ENCODE measurements at places on chromosomes 5 and 9.

DNA sequence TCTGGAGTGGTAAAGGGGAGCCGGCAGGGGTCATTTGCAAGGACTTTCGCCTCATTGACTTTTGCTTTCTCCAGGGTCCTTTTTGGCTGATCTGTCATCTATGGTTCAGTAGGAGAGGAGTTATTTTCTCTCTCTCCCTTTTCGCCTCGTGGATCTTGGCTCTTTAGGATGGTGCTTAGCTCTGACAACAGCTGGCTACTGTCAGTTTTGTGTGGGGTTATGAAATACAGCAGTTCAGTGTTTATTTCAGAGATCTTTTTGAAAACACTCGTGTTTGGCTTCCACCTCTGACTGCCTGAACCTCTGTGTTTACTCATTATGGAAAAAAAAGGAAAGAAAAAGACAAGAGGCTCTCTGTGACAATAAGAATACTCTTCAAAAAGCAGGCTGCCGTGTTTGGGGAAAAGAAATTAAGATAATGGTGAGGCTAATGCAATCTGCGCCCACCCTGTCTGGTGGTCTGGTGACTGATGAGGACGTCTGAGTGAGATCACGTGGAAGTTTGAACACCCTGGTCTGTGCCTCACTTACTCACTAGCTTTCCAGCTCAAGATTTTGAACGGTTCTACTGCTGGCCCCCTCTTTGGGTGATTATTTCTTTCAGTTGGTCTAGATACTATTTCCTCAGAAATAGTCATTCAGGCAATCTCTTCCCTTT is 567.7 kb downstream of the CAAP1 start:
- DNase-seq: no peak

DNA sequence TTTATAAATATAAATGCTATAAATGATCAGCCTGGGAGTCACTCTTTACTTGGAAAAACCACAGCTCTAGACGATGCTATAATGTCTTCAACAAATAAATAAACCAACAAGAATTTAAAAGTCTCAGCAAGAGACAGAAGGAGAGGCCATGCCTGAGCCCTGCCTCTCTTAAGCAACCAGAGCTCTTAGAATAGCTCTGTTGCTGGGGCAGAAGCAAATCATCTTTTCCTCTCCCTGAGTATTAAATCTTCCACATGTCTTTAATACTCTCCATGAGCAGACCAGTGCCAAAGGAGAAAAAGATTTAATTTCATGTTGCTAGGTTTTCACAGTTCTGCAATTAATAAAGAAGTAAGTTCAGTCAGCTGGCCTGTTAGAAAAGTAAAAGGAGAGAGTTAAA is 408.0 kb upstream of the SLC30A5 start:
- DNase-seq: no peak

- no peak for DNase-seq
Observed at GRCh38 chr9:38281196-38281595, 111.3 kb upstream of the ALDH1B1 start.

GRCh38 chr9:121949766-121950165 is 143.3 kb downstream of the TTLL11 start:
- no peak for DNase-seq

- no peak for DNase-seq
Observed at GRCh38 chr5:52017567-52017966, 634.3 kb downstream of the ISL1 start.

- no peak for DNase-seq
Observed at GRCh38 chr5:6435356-6435755, 13.3 kb upstream of the UBE2QL1 start.

DNA sequence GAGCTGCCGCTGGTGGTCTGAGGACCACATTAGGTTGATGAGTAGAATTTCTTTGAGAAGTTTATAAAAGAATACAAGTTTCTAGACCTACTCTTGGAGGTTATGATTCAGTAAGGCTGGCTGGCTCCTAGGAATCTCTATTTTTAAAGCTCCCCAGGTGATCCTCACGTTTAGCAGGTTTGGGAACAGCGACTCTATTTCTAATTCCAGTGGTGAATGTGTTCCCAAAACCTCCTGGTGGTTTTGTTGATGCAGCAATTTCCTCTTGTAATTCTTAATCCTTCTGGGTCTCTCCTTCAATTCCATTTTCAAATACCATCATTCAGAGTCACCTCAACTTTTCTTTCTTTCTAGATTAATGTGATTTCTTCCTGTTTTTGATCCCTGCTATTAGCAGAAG is 215.9 kb upstream of the RFX3 start:
- DNase-seq: no peak

DNA sequence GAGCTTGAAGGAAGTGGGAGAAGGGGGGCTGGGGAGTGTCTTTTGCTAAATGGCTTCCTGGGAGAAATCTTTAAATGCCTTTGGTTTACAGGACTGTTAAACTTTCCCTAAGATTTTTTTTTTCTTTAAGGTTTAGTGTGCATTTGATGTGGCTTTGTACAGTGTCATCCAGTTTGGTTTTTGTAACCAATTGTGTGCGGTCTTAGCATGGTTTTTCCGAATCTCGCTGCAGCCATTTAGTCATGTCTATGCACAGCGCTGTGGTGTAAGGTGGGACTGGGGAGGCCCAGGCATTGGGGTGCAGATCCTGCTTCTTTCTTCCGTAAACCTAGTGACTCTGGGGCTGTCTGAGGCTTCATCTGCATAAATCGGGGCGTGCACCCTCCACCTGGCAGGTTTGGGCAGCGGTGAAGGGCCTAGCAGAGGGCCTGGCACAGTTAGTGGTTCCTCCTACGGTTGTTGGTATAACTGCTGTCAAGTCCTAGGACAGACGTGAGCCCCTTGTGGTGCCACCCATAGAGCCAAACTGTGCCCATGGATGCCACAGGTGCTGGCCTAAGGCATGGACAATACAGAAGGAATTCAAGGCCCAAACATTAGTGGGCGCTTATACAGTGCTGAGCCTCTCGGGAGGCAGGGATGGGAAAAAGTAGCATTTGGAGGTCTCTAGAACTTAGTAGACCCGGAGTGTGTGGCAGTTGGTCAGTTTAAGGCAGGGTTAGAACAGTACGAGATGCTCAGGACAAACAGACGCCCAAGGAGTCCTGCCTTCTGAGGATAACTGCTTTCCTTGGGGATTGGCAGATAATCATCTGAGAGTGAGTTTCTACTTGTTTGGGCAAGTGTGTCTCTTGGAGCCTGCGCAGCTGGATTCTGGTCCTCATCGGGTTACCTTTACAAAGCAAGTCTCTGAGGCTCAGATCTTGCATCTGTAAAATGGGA is 1.5 kb downstream of the PRRC2B start:
- DNase-seq: no peak

GRCh38 chr5:36367524-36367923 is 65.8 kb upstream of the RANBP3L start:
- DNase-seq: no peak

GRCh38 chr9:16869882-16870595 is 431 bp downstream of the BNC2 start:
- DNase-seq: no peak

DNA sequence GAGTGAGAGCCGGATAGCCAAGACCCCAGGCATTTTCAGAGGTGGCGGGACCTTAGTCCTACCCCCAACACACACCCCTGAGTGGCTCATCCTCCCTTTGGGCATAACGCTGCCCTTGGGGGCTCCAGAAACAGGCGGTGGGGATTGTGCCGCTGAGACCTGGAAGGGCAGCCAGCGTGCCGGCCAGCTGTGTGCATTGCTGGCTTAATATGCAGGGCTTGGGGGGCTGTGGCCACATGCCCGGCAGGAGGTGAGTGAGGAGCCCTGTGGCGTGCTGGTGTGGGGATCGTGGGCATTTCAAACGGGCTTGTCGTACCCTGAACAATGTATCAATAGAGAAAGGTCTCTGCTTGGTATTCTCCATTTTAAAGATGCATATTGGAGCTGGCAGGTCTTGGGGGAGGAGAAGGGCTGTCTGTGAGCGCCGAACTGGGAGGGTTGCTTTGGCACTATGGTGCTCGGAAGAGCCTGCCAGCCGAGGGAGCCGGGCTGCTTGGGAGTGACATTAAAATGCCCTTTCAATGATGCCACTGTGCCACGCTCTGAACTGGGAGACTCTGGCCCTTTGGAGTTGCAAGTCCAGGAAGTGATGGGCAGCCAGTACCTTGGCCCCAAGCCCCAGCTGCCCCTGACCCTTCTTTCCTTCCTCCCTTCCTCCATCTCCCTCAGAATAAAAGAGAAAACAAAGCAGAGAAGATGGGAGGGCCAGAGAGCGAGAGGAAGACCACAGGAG is 11.2 kb upstream of the OLFM1 start:
- DNase-seq: no peak

DNA sequence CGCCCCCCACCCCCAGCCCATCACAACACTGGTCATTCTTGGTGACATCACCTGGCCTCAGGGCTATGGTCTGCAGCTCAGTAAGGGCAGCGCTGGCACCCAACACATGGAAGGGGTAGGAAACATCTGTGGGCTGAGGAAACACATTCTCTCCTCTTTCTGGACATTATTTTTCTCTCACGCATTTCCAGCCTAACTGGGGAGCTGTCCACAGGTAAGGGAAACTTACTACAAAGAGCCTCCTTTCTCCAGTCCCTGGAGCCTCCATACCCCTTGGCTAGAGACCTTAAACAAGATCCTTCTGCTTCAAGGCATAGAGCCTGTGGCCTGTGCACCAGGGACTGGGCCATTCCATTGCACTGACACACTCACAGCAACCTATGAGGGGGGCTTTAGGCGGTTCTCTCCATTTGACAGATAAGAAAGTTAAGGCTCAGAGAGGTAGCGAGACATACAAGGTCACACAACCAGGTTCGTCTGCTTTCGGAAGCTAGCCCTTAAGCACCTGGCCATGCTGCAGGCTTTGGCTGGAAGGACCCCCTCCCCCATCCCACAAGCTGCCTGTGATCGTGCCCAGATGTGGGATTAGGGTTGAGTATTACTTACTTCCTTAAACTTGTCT is 40.7 kb downstream of the CXXC5 start:
- no peak for DNase-seq

DNA sequence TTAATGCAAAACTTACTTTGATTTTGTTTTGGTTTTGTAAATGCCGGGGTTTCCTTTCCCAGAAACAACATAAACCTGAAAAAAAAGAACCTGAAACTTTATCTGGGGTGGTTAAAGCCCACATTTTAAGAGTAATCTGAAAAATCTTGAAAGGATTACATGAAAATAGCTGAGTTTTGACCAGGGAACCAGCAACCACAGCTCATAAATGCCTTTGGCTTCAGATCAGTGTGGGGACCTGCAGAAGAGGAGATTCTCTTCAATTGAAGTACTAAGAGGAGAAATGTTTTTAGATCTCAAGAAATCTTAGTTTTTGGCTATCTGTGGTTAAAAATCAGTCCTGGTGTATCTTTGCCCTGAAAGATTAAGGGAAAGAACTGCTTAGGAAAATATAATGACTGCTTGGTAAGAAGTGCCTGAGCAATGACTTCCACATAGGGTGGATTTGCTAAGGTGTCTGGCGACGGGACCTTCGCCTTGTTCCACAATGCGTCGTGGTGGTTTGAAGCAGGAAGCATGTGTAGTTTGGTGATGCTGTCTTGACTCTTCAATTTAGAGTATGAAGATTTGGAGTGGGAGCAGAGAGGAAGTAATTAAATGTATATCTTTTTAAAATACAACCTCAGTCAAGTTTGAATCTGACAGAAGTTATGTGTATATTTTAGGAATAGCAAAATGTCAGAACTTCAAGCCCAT is 186.5 kb downstream of the MAN2A1 start:
- DNase-seq: no peak

DNA sequence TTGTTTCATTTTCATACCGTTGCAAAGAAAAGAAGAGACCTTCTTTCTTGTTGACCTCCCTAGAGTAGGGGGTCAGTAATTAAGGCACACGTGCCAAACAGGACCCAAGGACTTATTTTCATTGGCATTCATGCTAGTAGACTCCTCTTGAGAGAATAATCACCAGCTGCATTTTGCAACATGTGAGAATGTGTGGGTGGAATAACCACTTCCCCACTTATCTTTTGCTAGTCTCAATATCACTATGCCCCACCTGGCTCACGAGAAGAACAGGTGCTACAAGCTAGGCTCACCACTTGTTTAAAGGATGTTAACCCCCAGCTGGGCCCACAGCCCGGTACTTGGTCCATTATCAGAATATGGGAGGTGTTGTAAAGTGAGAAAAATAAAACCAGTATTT is 460.7 kb upstream of the MEF2C start:
- DNase-seq: peak; percentile 7

DNA sequence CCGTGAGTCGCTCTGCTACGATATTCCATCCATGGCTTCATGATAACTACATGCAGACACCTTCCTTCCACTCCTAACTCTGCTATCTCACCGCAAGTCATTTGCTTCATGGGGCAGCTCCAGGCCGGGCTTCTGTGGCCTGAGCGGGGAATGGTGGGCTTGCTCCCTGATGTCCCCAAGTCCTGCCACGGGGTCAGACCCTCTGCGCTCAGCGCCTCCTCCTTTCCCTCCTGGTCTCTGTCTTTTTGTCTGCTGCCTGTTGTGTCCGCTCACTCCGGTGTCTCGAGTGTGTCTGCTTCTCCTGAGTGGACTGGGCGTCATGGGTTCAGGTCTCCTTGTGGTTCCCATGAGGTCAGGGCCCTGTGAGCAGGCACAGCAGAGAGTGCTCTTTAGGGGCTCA is 139.6 kb downstream of the CACNA1B start:
- no peak for DNase-seq

- no peak for DNase-seq
Observed at GRCh38 chr9:1007312-1007711, 30.9 kb downstream of the DMRT3 start.

DNA sequence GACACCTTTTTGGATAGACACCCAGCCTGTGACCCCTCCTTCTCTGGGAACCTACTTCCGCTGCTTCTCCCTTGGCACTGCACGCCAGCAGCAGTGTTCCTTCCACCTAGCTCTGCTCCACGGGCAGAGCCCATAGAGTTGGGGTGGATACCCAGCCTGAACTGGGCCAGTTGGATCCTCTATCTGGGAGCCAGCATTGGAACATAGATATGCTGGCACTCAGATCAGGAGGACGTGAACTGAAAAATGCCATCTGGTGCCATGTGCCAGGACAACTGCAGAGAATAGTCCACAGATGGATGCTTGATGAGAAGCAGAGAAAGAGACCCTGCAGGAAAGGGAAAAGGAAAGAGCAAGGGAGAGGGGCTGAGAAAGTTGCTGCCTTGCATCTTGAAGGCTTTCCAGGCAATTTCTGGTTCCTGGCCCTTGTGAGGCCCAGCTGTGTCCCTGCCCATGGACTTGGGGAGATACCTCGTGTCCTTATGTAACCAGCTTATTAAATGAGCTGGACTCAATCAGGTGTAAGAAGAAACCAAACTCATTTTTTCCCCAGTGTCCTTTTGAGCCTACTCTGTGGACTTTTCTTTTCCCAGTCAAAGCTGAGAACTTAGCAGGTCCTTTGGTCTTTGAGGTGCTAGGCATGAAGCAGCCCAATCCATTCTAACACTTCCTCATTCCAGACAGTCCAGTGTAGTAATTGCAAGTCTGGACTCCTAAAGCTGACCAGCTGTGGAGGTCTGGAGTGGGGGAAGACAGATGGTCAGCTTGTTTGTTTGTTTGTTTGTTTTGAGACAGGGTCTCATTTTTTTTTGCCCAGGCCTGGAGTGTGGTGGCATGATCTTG is 39.1 kb downstream of the ANGPTL2 start:
- no peak for DNase-seq

DNA sequence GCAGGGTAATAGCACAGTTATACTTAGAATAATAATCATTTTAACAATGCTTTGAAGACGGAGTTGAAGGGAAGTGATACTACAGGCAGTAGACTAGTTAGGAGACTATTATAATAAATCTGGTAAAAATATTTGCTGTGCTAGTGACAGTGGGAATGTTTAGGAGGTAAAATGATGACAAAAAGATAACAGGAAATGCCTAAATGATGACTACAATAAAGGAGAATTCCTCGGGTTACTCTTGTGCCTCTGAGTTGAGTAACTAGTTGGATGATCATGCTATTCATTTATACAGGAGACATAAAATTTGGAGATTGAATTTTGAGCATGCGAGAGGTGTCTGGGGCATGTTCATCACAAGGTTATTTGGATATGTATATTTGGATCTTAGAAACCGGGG is 32.2 kb upstream of the PAM start:
- no peak for DNase-seq

Measured in NCI-H1105 (cell line).